ENCODE measurements at places on chromosomes 13 and 19.
A peak's percentile ranks its signal among the peaks of the same experiment; 100 is the strongest.

GRCh38 chr19:23992348-23992747 lies 77.7 kb downstream of the ZNF726 start:
- DNase-seq = no peak

DNA sequence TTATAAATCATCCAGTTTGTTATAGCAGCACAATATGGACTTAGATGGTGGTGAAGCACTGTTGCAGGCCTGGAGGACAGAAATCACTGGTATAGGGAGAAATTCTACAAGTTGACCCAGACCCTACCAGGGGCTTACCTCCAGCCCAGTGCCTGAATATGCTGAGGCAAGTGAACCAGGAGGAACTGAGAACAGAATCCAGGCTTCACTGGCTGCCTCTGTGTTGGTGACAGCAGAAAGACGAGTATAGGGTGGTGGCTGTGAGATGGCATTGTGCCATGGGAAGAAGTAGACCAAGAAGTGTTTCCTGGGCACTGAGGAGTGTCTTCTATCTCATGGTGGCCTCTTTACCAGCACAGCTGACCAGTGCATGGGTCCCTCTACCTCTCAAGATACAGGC lies 15.9 kb upstream of the EID2 start:
- DNase-seq = no peak

DNA sequence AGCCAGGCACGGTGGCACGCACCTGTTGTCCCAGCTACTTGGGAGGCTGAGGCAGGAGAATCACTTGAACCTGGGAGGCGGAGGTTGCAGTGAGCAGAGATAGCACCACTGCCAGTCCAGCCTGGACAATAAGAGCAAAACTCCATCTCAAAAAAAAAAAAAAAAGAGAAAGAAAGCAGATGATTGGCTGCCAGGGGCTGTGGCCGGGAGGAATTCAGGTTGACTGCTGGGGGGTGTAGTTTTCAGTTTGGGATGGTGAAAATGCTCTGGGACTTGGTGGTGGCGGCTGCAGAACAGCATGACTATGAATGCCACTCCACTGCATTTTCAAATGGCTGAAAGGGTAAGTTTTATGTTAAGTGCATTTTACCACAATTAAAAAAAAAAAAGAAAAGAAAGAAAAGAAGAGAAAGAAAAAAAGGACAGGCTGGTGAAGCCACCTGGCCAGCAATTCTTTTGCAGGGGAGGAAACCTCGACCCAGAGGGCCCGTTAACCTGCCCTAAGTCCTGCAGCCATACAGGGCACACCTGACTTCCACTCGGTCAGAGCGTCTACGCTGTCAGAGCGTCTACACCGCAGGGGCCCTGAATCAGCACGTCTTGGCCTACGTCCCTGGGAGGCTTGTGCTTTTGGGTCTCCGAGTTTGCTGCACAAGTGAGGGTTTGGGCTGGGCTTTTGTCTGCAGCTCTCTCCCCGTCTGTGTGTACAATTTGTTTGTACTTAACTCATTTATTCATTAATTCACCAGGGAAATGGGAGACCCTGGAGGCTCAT lies 3.6 kb downstream of the ISOC2 start:
- DNase-seq = no peak

DNA sequence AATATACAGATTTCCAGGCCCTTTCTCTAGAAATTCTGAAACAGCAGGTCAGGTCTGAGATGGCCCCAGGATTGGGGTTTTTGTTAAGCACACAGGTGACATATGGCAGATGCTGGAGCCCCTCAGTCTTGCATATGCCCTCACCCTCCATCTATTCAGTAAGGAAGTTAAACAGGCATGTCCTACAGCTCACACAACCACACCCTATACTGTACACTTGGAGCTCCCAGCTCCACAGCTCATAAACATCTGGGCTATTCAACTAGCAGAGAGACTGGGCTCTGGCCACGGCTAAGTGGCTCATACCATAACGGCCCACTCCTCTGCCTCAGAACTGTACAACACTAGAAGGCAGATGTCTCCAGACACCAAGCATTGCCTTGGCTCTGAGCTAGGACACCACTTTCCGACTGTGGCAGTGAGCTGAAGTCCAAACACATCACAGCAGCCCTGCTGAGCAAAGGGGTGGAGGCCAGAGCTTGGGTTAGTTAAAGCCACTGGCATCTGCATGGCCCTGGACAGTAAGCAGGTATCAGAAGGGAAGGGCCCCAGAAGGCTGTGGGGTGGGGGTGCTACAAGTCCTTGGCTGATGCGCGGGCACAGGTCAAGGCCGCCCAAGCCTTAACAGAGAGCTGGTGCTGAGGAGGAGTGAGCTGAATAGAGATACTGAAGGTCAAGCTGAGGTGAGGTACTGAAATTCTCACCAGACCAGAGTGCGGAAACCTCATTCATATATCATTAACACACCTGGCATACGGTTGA lies 79.1 kb downstream of the ABCC4 start:
- DNase-seq = no peak

GRCh38 chr13:113555141-113555540 lies 29.4 kb upstream of the TFDP1 start:
- DNase-seq = peak; percentile 1

GRCh38 chr13:105990256-105990958 lies 545.1 kb downstream of the EFNB2 start:
- no peak for DNase-seq

GRCh38 chr13:30085087-30085486 lies 222.3 kb downstream of the KATNAL1 start:
- no peak for DNase-seq

DNA sequence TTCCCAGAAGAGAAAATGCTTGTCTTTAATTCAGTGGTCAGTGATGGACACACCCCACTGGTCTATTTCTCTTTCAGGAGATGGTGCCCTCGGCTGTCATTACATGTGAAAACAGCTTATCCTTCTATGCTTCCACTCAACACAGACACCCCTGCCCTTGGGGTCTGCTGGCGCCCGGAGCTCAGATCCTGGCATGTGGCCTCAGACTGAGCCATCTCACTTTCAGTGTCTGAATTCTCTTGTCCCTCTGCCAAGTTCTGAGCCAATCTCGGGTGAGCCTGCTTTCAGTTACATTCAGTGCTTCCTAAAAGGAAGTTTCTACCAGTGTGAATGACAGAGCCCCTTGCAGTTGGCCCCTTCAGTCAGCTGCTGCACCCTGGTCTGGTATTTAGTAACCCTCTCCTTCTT lies 293.6 kb downstream of the DNAJC15 start:
- no peak for DNase-seq

GRCh38 chr19:7829166-7829520 lies 875 bp upstream of the EVI5L start:
- no peak for DNase-seq

DNA sequence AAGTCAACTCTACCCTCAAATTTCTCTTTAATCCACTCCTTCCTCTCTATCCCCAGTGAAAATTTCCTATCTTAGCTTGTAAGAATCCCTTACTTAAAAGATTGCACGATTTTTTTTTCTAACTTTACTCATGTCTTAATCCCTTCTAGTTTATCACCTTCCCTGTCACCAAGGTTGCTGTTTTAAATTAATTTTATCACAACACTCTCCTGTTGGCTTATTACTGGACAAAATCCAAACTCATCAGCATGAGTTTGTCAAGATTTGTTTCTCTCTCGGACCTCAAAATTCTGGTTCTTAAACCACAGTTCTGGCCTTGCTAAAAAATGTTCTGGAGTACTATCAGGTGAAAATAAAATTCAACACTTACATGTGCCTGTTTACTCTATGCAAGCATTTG lies 959.1 kb upstream of the SLC10A2 start:
- no peak for DNase-seq

- DNase-seq = no peak
These were observed 297.5 kb downstream of the MTUS2 start for GRCh38 chr13:29117663-29118062.

DNA sequence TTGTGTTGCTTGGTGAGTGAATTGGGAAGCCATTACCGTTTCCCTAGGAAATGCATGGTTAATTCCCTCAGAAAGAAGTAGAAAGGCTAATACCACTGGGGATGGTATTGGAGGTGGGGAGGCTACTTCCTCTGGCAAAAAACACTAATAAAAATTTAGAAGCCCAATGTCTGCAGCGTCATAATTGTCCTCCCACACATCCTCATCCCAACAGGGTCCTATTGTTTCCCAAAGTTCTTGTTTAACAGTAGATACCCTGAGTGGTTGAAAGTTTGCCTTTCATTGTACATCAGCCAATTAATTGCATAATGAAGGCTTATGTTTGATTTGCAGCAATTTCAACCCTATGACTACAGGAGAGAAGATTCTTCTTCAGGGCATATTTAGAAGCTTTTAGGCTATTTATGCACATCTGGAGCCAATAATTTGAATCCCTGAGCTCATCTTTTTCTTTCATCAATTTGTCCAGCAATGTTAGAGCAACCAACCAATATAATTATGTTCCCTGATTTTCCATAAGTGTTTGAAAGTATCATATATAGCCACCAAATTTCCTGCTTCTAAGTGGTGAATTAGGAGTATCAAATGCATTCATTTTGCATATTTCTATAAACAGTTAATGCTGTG lies 491.0 kb downstream of the SLITRK5 start:
- no peak for DNase-seq

DNA sequence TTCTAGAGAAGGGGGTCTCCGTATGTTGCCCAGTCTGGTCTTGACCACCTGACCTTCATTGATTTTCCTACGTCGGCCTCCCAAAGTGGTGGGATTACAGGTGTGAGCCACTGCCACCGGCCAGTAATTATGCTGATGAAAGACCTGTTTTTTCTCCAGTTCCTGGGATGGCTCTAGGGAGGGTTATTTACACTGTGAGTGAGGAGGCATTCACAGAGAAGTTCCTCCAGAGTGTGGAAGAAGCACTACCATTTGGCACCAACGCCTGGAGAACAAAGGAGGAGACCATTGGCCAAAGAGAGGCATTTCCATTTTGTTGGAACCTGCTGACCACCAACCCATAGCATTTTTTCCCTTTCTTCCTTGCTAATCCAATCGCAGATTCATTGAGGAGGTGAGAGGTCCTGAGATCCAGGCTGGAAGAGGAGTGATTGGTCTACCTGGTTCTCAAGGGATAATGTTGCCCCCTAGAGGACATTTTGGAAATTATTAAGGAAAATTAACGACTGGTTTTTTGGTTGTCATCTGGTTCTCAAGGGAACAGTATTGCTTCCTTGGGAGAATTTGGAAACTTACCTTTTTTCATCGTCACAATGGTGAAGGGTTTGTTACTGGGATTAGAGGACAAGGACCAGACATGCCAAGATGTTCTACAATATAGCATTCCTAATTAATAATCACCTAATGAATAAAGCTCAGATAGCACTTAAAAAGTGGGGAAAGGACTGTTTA lies 5.5 kb upstream of the SAE1 start:
- no peak for DNase-seq

DNA sequence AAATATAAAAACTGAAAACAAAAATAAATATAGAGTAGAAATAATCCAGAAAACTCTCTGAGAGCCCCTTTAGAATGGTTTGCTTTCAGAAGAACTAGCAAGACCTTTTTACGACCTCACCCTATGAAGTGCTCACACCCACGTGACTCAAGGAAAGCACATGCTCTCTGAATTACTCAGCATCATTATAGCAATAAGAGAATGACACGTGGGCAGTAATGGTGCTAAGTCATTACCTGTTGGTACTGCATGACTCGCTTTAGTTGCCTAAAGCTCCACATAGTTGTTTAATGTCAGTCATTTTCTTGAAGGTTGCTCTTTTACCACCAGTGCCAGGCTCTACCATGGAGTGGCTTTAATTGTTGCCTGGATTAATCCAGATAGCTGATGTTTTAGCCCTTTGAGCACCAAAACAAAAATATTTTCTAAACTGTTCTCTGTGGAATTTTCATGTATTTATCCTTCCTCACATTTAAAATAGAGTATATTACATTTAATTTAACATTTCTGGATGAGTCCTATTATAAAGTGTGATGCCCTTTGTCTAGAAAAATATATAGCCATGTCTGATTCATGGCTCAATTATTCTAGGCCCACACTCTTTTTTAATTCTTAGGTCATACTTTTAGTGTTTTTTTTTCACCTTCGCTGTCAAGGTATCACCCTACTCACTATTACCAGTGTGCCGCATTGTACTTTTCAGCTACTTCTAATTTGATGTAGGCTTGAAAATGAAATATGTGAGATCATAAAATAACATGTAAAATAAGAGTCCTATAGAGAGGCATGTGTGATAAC lies 56.8 kb downstream of the THSD1 start:
- DNase-seq = peak; percentile 48

DNA sequence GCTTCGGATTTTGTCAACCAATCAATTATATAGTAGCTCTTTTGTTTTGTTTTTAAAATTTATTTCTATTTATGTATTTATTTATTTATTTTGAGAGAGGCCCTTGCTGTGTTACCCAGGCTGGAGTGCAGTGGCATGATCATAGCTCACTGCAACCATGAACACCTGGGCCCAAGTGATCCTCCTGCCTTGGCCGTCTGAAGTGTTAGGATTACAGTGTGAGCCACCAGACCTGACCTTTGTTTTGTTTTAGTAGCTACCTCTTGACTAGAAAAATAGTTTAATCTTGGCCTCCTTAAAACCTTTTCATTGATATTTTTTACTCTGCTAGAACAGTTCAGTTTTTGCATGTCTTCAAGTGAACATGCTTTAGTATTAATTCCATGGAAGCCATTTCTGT lies 15.1 kb downstream of the GARRE1 start:
- no peak for DNase-seq
